ENCODE measurements at places on chromosomes 7 and 10. TPM values are rescaled to one million over a fixed set of nuclear protein-coding genes. Genes with fewer than 3 reads are reported as not detected.

DNA sequence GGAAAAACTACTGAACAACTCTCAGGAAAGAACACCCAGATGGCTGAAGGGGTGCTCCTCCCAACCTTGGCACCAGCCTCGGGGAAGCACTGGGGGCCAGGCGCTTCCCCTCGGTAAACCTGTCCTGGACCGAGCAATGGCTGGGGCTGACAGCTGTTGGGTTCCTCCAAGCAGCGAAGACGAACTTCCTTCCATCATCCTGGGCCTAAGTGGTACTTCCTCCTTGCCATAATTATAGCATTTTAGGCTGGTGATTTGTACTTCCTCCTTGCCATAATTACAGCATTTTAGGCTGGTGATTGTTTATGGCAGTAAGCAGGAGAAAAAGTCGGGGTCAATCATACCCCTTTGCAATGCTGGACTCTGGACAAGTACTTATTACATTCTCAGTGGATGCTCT lies 69.3 kb downstream of the MYOF start:
- no peak for DNase-seq

- no peak for DNase-seq
Observed at GRCh38 chr7:70669854-70670253, 462.1 kb upstream of the GALNT17 start.

DNA sequence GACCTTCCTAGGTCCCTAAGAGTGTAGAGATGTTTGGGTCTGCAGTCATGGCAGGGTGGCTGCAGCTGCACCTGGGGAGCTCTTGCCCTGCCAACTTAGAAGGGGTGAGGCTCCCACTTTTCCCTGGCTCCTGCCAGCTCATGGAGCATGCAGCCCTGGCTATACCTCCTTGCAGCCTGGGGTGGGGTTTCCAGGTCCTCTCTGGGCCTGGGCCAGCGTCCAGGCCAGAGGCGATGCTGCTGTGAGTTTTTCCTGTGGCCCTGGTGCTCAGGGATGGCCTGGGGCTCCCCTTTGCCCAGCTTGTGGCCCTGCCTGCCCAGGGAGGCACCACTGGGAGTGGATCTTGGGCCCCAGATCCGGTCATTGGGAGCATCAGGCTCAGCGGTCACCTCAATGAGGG lies 109.8 kb upstream of the FAM180A start:
- no peak for DNase-seq

RTKN2 gene
- total RNA-seq: 4.7 TPM

DNA sequence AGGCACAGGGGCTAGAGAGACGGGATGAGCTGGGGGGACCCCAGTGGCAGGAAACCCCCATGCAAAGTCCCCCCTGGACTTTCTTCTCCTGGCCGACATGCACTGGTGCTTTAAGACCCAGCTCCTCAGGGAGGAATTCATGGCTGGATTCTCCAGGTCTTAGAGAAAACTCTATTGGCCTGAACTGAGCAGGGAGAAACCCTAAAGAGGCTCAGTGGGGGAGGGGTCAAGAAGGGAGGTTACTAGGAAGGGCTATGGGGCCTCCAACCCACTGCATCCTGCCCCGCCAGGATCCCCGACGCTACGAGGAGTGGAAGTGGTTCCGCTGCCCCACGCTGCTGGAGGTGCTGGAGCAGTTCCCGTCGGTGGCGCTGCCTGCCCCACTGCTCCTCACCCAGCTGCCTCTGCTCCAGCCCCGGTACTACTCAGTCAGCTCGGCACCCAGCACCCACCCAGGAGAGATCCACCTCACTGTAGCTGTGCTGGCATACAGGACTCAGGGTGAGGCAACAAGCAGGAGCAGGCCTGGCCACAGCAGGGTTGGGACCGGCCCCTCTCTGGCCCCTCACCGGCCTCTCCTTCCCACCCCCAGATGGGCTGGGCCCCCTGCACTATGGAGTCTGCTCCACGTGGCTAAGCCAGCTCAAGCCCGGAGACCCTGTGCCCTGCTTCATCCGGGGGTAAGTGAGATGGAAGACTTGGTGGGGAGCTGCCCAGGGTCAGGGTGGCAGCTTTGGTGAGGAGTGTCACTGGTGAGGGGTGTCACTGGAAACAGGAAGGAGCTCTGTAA lies 13.8 kb downstream of the ATG9B start:
- no peak for DNase-seq

MYO1G gene
- total RNA-seq: not detected
